ENCODE measurements at places on chromosomes 12 and 14.
A peak's percentile ranks its signal among the peaks of the same experiment; 100 is the strongest.

DNA sequence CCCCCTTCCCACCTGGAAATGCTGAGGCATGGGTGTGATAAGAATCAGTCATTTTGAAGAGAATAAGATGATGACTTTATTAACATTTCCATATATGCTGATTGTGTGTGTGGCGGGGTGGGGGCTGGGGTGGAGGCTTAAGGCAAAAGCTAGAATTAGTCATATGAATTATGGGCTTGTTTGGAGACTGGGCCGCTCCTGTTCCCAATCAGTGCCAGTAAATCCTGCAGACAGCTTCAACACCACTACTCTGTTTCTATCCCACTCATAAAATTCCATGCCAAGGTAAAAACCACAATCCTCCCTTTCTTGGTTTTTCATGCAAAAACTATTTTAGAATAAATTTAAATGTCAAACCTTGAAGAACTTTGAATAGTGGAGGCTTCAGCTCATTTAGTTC lies 29.9 kb upstream of the SLC38A2 start:
- no peak overlapping the region for H3K27ac ChIP-seq
- peaks cover 12% of the 10 kb centered on the region for H3K27me3 ChIP-seq
- no peak overlapping the region for H3K4me3 ChIP-seq
- H3K36me3 ChIP-seq: peaks cover 41% of the 10 kb centered on the region
- peaks cover 41% of the 10 kb centered on the region for H3K4me1 ChIP-seq

- H3K27ac ChIP-seq: no peak overlapping the region
- H3K27me3 ChIP-seq: no peaks in the 10 kb centered on the region
- H3K4me3 ChIP-seq: no peak overlapping the region
- H3K4me1 ChIP-seq: no peaks in the 10 kb centered on the region
Measured at GRCh38 chr14:73259837-73260236, 22.5 kb downstream of the PAPLN start.

- H3K27ac ChIP-seq: no peak overlapping the region
- no peak overlapping the region for H3K4me3 ChIP-seq
- no peak for DNase-seq
- no peaks in the 10 kb centered on the region for H3K27me3 ChIP-seq
- H3K36me3 ChIP-seq: no peaks in the 10 kb centered on the region
- H3K4me1 ChIP-seq: no peaks in the 10 kb centered on the region
Measured at GRCh38 chr14:63276492-63277342, 42.0 kb downstream of the GPHB5 start.

GRCh38 chr12:103973909-103974308 lies 8.2 kb downstream of the TDG start:
- H3K36me3 ChIP-seq: peaks cover 43% of the 10 kb centered on the region
- no peak overlapping the region for H3K27ac ChIP-seq
- H3K4me1 ChIP-seq: no peaks in the 10 kb centered on the region
- no peak for DNase-seq
- no peak overlapping the region for H3K4me3 ChIP-seq

DNA sequence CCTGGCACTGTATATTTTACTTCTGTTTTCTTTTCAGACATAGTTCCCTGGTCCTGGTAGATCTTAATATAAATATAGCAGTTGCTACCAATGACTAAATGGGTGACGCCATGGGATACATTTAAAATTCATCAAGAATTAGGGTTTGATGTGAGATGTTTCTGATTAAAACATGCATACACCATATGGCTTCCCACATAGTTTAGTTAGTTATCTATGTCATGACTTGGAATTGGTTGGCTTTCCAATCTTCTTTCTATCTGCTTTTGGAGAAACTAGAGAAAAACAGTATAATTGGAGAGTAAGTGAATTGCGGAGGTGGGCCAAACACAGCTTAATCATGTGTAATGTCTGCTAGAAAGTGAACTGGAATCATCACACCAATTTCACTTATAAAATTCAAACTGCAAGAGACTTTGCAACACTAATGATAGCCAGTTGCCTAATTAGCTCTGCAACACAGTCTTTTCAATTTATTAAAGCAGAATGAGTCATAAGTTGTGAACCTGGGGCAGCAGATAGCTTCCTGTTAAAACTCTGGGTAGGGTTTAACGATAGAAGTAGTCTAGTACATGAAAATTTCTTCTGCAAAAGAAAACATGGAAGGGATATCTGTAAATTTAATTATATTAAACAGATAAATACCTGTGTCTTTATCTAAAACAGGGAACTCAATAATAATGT lies 295.2 kb downstream of the SLC16A7 start:
- H3K27me3 ChIP-seq: no peaks in the 10 kb centered on the region
- no peaks in the 10 kb centered on the region for H3K36me3 ChIP-seq
- H3K4me3 ChIP-seq: no peak overlapping the region
- no peak for DNase-seq
- peaks cover 9% of the 10 kb centered on the region for H3K4me1 ChIP-seq
- no peak overlapping the region for H3K27ac ChIP-seq

DNA sequence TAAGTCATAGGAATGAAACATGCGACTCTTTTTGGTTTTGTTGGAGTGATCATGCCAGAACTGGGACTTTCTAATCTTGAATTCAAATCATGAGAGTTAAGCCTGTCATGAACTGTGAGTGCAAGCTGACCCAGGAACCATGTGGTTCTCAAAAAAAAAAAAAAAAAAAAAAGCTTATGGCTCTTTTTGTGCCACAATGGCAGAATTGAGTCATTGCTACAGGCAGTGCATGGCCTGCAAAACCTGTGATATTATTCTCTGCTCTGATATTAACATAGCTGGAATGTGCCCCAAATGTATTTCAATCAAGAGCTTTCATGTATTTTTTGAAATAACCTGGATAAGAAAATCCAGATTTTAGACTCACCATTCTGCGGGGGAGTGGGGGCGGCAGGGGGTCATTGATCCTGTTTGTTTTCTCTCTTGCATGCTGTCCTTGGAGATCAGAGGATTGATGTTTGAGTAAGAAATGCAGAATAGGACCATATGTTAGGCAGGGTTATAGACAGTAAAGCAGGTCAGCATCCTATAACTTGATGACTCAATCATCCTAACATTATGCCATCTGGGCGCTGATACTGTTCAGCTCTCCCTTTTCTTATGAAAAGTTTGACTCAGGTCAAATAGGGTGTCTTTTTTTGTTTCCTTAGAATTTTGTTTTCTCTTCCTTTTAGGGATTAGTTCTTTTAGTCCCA lies 797.4 kb downstream of the DIO2 start:
- H3K27ac ChIP-seq: no peak overlapping the region
- DNase-seq: no peak
- H3K4me1 ChIP-seq: peaks cover 5% of the 10 kb centered on the region
- H3K4me3 ChIP-seq: no peak overlapping the region

GRCh38 chr14:78399316-78399889 lies 229.2 kb downstream of the NRXN3 start:
- no peaks in the 10 kb centered on the region for H3K36me3 ChIP-seq
- no peak overlapping the region for H3K27ac ChIP-seq
- H3K27me3 ChIP-seq: no peaks in the 10 kb centered on the region
- peaks cover 17% of the 10 kb centered on the region for H3K4me1 ChIP-seq

GRCh38 chr14:96206461-96206860 lies 1.8 kb downstream of the BDKRB2 start:
- H3K4me3 ChIP-seq: no peak overlapping the region
- H3K36me3 ChIP-seq: peaks cover 3% of the 10 kb centered on the region
- H3K27me3 ChIP-seq: peaks cover 30% of the 10 kb centered on the region
- H3K27ac ChIP-seq: no peak overlapping the region
- no peak for DNase-seq

DNA sequence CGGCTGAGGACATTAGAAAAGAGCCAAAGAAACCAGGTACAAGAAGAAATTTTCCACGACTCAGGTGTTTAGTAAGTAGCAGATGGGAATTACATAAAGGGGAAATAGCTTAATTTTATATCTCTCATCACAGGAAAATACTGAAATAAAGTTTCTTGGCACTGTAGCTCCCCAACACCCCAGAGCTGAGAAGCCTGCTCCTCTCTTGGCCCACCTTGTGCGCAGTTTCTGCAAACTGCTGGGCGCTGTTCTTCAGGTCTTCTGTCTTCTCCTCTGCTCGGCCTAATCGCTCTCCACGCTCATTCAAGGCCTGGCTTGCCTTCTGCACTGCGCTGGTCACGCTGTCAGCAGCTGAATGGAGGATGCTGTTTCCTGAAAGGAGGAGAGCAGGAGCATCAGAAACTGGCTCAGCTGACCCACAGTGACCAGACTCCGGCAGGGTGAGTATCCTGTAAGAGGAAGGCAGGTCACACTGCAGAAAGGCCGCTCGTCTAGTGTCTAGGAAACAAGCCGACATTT lies 184.9 kb upstream of the GZMB start:
- H3K27me3 ChIP-seq: no peaks in the 10 kb centered on the region
- no peak for DNase-seq
- no peaks in the 10 kb centered on the region for H3K36me3 ChIP-seq
- no peaks in the 10 kb centered on the region for H3K4me1 ChIP-seq
- H3K4me3 ChIP-seq: no peak overlapping the region
- no peak overlapping the region for H3K27ac ChIP-seq

GRCh38 chr14:29222671-29223268 lies 456.2 kb downstream of the FOXG1 start:
- H3K4me3 ChIP-seq: no peak overlapping the region
- no peaks in the 10 kb centered on the region for H3K4me1 ChIP-seq
- H3K27ac ChIP-seq: no peak overlapping the region

- H3K4me3 ChIP-seq: no peak overlapping the region
- no peak for DNase-seq
- H3K27me3 ChIP-seq: peaks cover 16% of the 10 kb centered on the region
- H3K4me1 ChIP-seq: no peaks in the 10 kb centered on the region
- peaks cover 61% of the 10 kb centered on the region for H3K36me3 ChIP-seq
- H3K27ac ChIP-seq: no peak overlapping the region
Measured at GRCh38 chr12:126700096-126700495, 1566.9 kb upstream of the TMEM132C start.

DNA sequence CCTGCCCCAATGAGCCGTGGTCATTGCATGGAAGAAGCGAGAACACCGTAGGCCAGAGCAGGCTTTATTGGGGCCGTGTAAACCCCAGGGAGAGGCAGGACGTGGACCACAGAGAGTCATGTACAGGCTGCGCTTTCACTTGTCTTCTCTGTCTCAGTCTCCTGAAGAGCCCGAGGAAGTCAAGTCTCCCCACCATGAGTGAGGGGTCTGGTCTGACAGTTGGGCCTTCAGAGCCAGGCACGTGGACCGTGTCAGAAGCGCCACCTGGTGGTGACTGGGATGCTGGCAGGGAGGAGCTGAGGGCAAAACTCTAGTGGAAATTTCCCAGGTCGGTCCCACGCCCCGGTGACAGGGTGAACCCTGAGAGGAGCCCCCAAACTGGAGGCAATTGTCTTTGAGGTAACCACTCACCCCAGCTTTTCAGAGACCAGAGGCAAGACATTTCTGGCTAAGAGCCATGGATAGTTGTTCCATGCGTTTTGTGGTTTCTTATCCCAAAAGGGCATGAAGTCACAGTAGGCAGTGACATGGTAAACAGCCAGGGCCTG lies 17.4 kb downstream of the RPS6KL1 start:
- DNase-seq: peak; percentile 84
- no peak overlapping the region for H3K4me3 ChIP-seq
- H3K36me3 ChIP-seq: peaks cover 30% of the 10 kb centered on the region
- H3K27me3 ChIP-seq: no peaks in the 10 kb centered on the region
- H3K4me1 ChIP-seq: peaks cover 13% of the 10 kb centered on the region

GRCh38 chr12:26870491-26871419 lies 37.8 kb upstream of the ITPR2 start:
- H3K36me3 ChIP-seq: no peaks in the 10 kb centered on the region
- H3K27ac ChIP-seq: no peak overlapping the region
- no peak for DNase-seq
- H3K4me3 ChIP-seq: no peak overlapping the region

GRCh38 chr14:36915081-36915480 lies 253.4 kb downstream of the PAX9 start:
- no peak overlapping the region for H3K4me3 ChIP-seq
- no peaks in the 10 kb centered on the region for H3K4me1 ChIP-seq
- no peaks in the 10 kb centered on the region for H3K36me3 ChIP-seq
- no peak overlapping the region for H3K27ac ChIP-seq

GRCh38 chr12:43396671-43397070 lies 155.3 kb downstream of the ADAMTS20 start:
- H3K36me3 ChIP-seq: no peaks in the 10 kb centered on the region
- DNase-seq: no peak
- no peaks in the 10 kb centered on the region for H3K27me3 ChIP-seq
- no peak overlapping the region for H3K4me3 ChIP-seq
- H3K27ac ChIP-seq: no peak overlapping the region
- peaks cover 4% of the 10 kb centered on the region for H3K4me1 ChIP-seq

DNA sequence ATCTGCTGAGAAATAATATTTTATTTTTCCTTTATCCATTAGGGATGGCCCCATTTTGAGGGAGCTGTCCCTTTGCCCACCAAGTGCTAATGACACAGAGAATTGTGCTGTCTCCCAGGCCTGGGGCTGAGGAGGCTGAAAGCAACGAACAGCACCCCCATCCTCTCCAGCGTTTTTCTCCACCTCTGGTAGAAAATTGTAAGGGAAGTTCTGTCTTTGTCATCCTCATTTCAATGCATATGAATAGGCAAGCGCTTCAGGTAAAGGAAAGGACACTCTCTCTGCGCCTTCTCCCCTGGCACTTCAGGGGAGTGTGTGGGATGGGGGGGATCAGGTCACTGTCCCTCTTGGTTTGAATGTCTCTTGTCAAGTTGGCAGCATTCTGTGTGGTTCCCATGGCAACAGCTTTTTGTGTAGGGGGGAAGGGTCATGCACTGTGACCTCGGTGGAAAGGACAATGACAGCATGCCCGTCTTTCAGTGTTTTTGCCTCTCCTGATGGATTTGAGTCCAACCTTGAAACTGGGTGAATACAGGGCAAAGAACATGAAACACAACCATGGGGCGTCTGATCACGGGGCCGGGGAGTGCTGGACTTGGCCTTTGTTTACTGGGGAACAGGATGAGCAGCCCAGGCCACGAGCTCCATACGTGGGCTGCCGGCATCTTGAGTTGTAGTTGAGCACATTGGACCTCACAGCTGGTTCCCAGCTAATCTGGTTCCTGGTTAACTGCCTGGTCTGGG lies 230.2 kb downstream of the VRK1 start:
- H3K36me3 ChIP-seq: peaks cover 5% of the 10 kb centered on the region
- H3K4me1 ChIP-seq: peaks cover 78% of the 10 kb centered on the region
- peaks cover 14% of the 10 kb centered on the region for H3K27me3 ChIP-seq
- peak overlapping the region; percentile 71 for H3K27ac ChIP-seq

DNA sequence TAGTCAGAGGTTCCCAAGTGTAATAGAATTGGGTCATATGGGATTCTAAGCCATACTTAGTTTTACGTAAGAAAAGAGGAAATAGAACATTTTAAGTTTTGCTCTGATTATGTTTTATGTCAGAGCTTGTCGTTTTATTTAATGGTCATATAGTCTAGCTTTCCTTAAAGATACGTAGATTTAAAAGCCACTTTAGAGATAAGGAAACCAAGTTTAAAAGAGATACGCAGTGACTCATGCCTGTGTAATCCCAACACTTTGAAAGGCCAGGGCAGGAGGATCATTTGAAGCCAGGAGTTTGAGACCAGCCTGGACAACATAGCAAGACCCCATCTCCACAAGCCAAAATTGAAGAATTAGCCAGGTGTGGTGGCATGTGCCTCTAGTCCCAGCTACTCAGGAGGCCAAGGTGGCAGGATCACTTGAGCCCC lies 19.5 kb downstream of the MAPK1IP1L start:
- H3K4me1 ChIP-seq: peaks cover 20% of the 10 kb centered on the region
- H3K36me3 ChIP-seq: peaks cover 7% of the 10 kb centered on the region
- H3K4me3 ChIP-seq: no peak overlapping the region
- no peak overlapping the region for H3K27ac ChIP-seq

- H3K4me3 ChIP-seq: no peak overlapping the region
- no peak overlapping the region for H3K27ac ChIP-seq
- H3K4me1 ChIP-seq: peaks cover 24% of the 10 kb centered on the region
- H3K36me3 ChIP-seq: peaks cover 3% of the 10 kb centered on the region
- DNase-seq: peak; percentile 54
Measured at GRCh38 chr12:125140279-125141209, 75.3 kb downstream of the AACS start.

- no peak for DNase-seq
- peaks cover 23% of the 10 kb centered on the region for H3K4me1 ChIP-seq
- peaks cover 100% of the 10 kb centered on the region for H3K27me3 ChIP-seq
- H3K27ac ChIP-seq: no peak overlapping the region
- H3K36me3 ChIP-seq: no peaks in the 10 kb centered on the region
- no peak overlapping the region for H3K4me3 ChIP-seq
Measured at GRCh38 chr12:53976172-53976822, 1.5 kb upstream of the HOTAIR start.

Data from WTC11 (cell line).